ENCODE measurements at places on chromosomes 7 and 10.

GRCh38 chr10:132503581-132504421 lies 33.8 kb upstream of the INPP5A start:
- no peak for DNase-seq

GRCh38 chr7:103657474-103657894 lies 211.5 kb upstream of the SLC26A5 start:
- DNase-seq, result no peak

GRCh38 chr7:47392241-47392759 lies 189.6 kb downstream of the TNS3 start:
- DNase-seq, result no peak

DNA sequence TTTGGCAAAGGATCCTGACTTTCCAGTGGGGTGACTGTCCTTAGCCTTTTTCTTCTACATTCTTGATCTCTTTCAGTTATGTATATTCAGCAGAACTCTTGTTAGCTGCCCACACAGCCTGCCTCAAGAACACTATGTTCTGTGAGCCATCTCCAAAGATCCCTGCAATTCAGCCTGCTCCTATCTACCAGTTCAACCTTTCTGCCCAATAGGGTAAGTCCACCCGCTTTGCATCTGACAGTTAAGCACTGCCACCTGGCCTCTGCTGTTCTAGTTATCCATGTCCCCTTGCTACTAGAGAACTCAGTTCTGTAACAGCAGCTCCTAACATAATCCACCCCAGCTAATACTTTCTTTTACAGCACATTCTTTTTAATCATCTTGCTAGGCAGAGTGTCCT lies 13.5 kb downstream of the OR9A2 start:
- no peak for DNase-seq

GRCh38 chr10:128071417-128071782 lies 54.8 kb downstream of the MKI67 start:
- DNase-seq, result no peak

DNA sequence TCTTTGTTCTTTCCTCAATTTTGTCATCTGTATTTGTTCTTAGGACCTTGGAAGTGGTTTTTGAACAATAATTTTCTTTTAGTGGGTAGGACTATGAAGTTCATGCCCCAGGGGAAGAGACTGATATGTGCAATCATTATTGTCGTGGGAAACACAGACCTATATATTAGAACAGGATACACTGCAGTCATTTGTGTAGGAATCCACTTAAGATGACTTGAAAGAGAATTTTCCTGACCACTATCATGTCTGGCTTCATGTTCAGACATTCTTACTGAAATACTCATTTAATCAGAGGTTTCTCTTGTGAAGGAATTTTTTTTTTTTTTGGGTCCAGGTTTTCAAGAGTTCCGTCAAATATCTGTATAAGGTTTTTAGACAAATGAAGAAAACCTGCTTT lies 163.6 kb downstream of the SUGCT start:
- no peak for DNase-seq

- DNase-seq, result no peak
Measured at GRCh38 chr7:108247614-108248013, 117.5 kb upstream of the LAMB4 start.

DNA sequence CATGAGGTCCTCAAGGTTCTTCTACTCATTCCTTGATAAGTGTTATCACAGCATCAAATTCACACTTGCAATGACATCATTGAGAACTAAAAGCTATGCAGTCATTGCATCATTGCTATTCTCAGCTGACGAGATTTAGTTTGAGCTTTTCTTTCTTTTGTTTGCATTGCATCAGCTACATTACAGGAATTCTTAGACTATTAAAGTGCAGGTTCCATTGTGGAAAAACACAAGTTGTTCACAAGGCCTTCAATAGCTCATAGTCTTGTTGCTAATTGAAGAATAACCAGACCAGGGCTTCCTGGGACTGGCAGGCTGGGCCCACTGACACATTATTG lies 139.3 kb downstream of the CXCL12 start:
- no peak for DNase-seq
